NCI-H460 (cell line): ENCODE measurements at places on chromosomes 12 and 14. TPM values are rescaled to one million over a fixed set of nuclear protein-coding genes. Genes with fewer than 3 reads are reported as not detected.
A peak's percentile ranks its signal among the peaks of the same experiment; 100 is the strongest.

- DNase-seq: peak; percentile 75
Measured at GRCh38 chr12:40107098-40107802, 1.4 kb upstream of the SLC2A13 start.

The PTGDR gene
- total RNA-seq: not detected in 2 replicates

The PTCSC3 gene
- total RNA-seq: not detected in 2 replicates

The CEBPE gene
- not detected in 2 replicates for total RNA-seq
